ENCODE measurements at places on chromosomes 3 and 15. TPM values are rescaled to one million over a fixed set of nuclear protein-coding genes. Genes with fewer than 3 reads are reported as not detected.

- DNase-seq, result no peak
These were observed 54.2 kb downstream of the OSTN start for GRCh38 chr3:191253089-191253799.

- DNase-seq, result no peak
These were observed 1.2 kb downstream of the ACOX2 start for GRCh38 chr3:58535531-58536500.

GRCh38 chr3:76177610-76178009 is 392.3 kb upstream of the ZNF717 start:
- no peak for DNase-seq

DNA sequence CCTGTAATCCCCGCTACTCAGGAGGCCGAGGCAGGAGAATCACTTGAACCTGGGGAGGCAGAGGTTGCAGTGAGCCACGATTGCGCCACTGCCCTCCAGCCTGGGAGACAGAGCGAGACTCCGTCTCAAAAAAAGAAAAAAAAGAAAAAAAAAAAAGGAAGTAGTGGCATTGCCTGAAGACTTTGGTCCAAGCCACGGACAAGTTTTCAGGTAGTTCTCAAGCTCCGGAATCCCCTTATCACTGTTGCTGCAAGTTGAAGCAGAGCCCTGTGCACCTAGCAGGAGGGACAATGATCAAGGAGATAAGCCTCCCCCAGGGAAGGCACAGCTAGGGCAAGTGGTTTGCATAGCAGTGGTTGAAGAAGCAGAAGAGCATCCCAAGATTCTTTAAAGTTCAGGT is 97.6 kb downstream of the MEX3B start:
- DNase-seq, result no peak

DNA sequence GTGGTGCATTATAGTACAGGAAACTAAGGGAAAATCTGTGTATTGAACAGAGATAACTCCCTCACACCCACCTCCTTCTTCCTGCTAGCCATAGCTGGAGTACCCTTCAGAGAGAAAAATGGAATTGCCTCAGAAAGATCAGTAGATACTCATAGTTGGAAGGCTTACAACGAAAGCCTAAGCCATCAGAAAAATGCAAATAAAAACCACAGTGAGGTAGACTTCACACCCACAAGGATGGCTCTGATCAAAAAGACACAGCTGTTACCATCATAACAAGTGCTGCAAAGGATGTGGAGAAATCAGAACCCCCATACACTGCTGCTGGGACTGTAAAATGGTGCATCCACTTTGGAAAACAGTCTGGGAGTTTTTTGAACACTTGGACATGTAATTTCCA is 7.4 kb upstream of the DLG1 start:
- DNase-seq, result no peak

DNA sequence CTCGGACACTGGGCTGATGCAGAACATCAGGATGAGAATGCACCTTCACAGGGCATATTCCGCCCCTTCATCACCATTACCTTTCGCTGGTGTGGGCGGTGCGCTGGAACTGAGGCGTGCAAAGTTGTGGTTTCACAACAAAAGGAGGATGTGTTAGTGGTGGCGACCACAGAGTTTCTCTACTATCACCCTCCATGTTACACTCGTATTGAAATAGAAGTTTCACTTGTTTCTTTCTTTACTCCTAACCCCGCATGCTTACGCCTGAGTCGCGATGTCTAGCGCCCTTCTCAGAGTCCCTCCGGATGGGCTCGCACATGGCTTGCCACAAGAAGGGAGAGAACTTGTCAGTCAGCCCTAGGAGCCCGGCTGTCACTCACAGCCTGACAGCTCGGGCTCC is 148.7 kb downstream of the GABRB3 start:
- no peak for DNase-seq

GRCh38 chr3:177451301-177451750 is 254.0 kb upstream of the TBL1XR1 start:
- DNase-seq, result no peak

TMCC1 gene
- total RNA-seq, result 35.4 TPM

CCDC33 gene
- total RNA-seq, result 15.1 TPM

Data from neural crest cell (in vitro differentiated cells).